ENCODE measurements at places on chromosomes 16 and 17.

GRCh38 chr17:9200699-9201359 lies 179.5 kb downstream of the NTN1 start:
- no peak for DNase-seq

GRCh38 chr17:45948881-45949624 lies 50.0 kb upstream of the STH start:
- DNase-seq: peak; percentile 77

- DNase-seq: no peak
Measured at GRCh38 chr17:4180791-4181190, 37.8 kb downstream of the CYB5D2 start.

- DNase-seq: no peak
Measured at GRCh38 chr16:2148714-2149629, 547 bp downstream of the RAB26 start.

- DNase-seq: no peak
Measured at GRCh38 chr17:46182961-46183360, 10.3 kb downstream of the KANSL1 start.

DNA sequence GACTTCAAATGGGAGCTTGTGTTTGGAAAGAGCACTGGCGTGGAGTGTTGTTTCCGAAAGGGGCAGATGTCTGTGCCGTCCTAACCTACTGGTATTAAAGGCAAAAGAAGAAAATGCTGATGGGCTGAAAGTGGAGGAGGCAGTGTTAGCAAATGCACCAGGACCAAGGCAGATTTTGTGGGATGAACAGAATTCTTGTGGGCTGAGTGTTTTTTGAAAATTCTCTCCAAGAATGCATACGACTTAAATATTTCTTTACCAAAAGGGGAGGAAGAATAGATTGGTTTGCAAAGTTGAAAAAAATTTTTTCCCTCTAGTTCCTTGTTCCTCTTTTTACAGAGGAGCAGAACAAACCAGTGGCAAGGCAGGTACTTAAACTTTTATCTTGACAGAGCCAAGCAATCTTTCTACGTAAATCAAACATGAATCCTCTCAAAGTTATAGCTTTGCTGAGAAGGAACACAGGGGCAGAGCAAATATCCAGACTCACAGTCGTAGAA lies 16.8 kb downstream of the MARCHF10 start:
- DNase-seq: no peak

- no peak for DNase-seq
Measured at GRCh38 chr17:70278844-70279462, 109.6 kb downstream of the KCNJ2 start.
